ENCODE measurements at places on chromosomes 1 and 21.

DNA sequence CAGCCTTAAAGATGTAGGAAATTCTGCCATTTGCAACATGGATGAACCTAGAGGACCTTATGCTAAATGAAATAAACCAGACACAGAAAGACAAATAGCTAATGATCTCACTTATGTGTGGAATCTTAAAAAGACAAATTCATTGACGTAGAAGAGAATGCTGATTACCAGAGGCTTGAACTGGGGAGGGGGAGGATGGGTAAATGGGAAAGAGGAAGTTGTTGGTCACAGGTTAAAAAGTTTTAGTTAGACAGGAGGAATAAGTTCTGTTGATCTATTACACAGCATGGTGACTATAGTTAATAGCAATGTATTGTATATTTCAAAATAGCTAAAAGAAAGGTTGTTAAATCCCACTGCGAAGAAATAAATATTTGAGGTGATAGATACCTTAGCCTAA, 62.8 kb downstream of the PKN2 start:
- DNase-seq, result no peak

GRCh38 chr1:44037154-44037553, 5.9 kb upstream of the SLC6A9 start:
- no peak for DNase-seq

DNA sequence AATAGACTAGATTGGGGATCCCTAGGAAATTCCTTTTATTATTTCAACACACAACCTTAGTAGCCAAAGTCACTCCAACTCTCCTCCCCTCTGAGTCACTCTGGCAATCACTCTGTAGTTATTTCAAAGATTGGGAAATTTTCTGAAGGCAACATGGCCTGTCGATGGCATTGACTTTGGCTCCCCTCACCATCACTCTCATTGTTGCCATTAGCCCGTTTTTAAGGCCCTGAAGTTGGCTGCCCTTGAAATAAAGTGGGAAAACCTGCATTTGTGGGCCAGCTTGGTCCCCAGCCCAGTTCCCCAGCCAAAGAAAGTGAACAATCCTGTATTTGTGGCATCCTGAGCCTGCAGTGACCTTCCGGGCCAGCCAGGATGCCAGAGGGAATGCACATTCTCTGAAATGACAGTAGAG, 52.5 kb downstream of the CDC7 start:
- DNase-seq, result no peak

- DNase-seq, result no peak
Observed at GRCh38 chr1:78168306-78168705, 122.5 kb downstream of the GIPC2 start.

DNA sequence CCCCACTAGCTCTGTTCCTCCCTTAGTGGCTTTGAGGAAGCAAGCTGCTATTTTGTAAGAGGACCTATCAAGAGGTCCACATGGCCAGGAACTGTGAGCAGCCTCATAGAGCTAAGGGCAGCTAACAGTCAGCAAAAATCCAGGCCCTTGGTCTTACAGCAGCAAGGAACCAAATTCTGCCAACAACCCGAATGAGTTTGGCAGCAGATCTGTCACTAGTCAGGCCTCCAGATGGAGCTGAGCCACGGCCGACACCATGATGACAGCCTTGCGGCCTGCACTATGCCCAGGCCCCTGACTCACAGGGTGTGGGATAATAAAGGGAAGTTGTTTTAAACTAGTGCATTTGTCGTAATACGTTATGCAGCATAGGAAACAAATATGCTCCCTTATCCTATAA, 28.0 kb upstream of the H3-3A start:
- DNase-seq, result peak; percentile 81

GRCh38 chr1:75764057-75764655, 21.9 kb upstream of the RABGGTB start:
- no peak for DNase-seq

- DNase-seq, result no peak
Observed at GRCh38 chr1:59008599-59009347, 224.9 kb upstream of the JUN start.

- DNase-seq, result peak; percentile 45
Observed at GRCh38 chr1:26408604-26409003, 2.0 kb upstream of the LIN28A start.

DNA sequence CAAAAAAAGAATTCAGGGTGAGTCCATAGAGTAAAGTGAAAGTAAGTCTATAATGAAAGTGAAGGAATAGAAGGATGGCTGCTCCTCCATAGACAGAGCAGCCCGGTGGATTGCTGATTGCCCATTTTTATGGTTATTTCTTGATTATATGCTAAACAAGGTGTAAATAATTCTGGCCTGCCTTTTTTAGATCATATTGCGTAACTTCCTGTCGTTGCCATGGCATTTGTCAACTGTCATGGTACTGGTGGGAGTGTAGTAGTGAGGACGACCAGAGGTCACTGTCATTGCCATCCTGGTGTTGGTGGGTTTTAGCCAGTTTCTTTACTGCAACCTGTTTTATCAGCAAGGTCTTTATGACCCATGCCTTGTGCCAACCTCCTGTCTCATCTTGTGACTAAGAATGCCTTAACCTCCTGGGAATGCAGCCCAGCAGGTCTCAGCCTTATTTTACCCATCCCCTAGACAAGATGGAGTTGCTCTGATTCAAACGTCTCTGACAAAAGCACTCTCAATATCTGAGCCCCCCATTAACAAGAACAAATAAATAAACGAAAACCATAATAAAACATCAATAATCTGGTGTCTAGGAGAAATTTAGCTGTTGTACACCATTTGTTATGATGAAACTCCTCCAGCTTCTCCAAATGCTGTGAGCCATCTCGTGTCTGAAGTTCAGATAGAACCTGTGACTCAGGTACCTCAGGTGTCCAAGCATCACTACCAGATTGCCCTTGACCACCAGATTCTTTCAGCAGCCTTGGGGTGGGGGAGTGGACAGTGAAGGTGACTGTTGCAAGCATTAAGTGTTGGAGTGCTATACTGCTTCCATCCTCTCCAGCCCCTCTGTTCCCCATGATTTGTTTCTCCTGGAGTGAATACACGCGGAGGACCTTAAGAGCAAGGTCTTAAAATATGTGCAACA, 36.0 kb downstream of the EBNA1BP2 start:
- DNase-seq, result no peak

GRCh38 chr1:42740851-42741580, 980 bp upstream of the CLDN19 start:
- DNase-seq, result no peak

All from breast epithelium (tissue), 4 donors.